ENCODE measurements at places on chromosomes 16 and 17.

DNA sequence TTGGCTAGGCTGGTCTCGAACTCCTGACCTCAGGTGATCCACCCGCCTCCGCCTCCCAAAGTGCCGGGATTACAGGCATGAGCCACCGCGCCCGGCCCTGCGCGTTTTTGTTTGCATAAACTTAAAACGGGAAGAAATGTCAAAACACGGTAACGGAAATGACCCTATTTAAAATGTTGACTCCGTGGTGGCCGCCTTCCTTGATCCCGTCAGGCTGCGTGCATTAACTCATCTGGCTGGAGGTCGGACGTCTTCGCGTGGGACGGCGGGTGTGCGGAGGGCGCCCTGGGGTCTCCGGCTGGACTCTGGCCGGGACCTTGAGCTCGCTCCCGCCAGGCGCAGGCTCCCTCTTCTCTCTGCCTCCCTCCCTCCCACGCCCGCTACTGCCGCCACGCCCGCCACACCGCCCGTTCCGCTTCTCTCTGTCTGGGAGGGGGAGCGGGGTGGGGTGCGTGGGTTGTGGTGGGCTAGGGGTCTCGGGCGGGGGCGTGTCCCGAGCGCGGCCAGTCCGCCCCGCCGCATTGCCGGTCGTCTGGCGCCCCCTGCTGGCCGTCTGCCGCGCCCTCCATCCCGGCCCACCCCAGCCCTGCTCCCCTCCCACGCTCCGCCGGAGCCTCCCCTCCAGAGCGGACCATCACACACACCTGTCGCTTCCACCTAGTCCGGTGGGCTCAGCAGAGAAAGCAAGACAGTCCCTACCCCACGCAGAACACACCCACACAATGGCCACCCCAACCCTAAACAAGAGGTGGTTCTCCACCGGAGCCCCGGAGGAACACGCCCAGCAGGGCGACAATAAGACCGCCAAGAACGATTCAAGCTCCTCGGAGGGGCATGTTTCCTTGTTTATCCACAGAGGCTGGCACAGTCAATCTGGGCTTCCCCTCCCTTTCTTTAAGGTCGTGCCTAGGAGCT is 1.2 kb upstream of the CCDC42 start:
- DNase-seq: peak; percentile 84

DNA sequence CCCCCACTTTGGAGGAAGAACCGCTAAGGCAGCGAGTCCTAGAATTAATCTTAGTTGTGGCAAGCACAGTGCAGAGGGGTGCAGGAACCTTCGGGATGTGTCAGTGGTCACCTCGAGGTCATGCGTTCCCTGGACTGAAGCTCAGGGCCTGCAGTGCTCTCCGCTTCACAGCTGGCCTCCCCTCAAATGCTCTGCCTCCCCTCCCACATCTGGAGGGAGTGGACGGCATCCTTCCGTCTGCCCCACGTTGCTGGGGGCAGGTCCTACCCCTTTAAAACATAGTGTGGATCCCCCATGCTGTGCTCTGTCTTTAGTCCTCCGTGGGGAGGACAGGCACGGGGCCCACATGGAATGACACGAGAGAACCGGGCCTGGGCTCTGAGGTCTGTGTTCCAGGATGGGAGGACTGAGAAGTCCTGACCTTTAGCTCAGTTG is 99.5 kb upstream of the CDC42EP4 start:
- DNase-seq: no peak

GRCh38 chr16:52677501-52677900 is 130.6 kb upstream of the TOX3 start:
- no peak for DNase-seq

DNA sequence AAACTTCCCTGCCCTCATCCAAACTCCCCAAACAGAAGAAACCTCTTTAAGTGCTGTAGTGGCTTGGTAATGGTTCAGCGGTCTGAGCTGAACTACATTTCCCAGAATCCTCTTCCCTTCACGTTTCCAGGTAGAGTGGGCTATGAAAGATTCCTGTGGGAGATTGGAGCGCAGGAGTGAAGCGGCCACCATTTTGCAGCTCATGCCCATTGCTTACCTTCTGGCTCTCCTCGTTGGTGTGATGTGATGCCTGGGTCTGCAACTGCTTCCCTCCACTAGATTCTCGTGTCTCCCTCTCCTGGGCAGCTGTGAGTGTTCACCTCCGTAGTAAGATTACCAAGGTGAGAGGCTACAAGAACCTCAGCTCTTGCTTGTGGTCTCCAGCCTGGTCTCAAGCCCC is 82.1 kb downstream of the GPR139 start:
- no peak for DNase-seq

DNA sequence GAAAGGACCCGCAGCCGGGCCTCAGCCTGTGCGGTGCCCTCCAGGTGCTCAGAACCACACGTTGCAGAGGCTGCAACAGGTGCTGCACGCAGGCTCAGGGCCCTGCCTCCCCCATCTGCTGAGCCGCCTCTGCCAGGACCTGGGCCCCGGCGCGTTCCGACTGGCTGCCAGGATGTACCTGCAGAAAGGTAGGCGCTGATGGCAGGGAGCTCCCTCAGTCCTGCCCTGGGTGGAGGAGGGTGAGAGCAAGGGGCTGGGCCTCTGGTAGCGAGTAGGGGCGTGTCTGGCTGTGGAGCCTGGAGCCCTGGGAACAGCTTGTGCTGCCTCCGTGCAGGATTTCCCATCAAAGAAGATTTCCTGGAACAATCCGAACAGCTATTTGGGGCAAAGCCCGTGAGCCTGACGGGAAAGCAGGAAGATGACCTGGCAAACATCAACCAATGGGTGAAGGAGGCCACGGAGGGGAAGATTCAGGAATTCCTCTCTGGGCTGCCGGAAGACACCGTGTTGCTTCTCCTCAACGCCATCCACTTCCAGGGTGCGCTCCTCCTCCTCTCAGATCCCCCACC is 4.4 kb downstream of the SERPINF2 start:
- no peak for DNase-seq

GRCh38 chr17:72967277-72967970 is 125.1 kb downstream of the SLC39A11 start:
- DNase-seq: no peak

- DNase-seq: no peak
These were observed 645 bp downstream of the NLGN2 start for GRCh38 chr17:7408252-7408727.

DNA sequence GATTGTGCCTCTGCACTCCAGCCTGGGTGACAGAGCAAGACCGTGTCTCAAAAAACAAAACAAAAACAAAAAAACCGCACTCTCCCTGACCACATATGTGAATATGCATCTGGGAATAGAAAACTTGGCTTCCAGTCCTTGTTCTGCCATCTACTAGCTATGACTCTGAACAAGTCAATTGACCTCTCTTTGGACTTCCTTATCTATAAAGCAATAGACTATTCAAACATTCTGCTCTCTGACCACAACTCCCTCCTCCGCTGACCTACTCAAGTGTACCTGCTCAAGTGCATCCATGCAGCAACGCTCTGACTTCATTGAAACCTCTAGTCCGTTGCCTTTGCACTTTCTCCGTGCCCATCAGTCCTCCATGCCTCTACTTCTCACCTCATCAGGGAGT is 52.6 kb upstream of the KDM6B start:
- DNase-seq: no peak

DNA sequence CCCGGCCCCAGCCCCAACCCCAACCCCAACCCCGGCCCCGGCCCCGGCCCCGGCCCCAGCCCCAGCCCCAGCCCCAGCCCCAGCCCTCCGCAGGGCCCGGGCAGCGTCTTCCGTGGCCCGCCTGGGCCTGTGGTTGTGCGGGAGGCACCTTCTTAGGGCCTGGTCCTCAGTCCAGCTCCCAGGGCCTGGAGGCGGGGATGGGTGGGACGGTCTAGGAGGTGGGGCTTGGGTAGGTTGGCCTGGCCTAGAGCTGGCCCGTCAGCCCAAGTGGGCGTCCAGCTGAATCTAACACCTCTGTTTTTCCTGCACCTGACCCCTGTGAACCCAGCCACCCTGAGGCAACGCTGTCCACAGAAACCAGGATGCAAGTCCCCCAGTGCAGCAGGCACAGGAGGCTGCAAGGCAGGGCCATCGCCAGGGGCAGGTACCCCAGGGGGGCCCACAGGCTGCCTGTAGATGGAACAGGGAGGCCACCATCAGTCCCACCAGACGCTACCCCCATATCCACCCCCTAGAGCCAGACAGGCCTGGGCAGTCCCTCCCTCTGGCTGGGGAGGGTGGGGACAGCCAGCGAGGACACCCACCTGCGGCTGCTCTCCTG is 8.8 kb downstream of the MSLN start:
- DNase-seq: no peak

DNA sequence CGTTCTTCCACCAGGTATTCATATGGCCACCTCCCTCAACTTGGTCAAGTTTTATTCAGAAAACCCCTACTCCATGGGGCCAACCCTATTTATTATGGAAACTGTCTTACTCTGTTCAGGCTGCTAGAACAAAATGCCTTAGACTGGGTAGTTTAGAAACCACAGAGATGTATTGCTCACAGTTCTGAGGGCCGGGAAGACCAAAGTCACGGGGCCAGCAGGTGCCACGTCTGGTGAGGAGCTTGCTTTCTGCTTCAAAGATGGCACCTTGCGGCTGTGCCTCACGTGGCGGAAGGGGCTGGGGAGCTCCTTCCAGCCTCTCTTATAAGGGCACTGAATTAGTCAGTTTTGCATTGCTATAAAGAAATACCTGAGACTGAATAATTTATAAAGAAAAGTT is 74.3 kb downstream of the AXIN2 start:
- DNase-seq: no peak

DNA sequence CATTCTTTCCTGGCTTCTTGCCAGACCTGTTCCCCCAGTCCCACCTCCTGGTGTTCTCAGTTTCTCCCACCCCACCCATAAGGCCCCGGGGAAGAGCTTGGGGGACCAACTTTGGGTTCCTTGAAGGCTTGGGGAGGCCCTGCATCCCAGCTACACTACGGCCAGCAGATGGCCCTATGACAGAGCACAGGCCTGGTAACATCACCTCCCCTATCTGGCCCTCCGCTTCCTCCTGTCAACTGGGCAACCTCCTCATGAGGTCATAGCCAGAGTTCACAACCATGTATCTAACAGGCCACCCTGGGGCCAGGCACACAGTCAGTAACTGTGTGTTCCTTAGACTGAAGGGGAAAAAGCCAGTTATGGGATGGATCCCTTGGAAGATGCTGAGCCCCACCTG is 31.4 kb downstream of the MYO15A start:
- peak; percentile 32 for DNase-seq

DNA sequence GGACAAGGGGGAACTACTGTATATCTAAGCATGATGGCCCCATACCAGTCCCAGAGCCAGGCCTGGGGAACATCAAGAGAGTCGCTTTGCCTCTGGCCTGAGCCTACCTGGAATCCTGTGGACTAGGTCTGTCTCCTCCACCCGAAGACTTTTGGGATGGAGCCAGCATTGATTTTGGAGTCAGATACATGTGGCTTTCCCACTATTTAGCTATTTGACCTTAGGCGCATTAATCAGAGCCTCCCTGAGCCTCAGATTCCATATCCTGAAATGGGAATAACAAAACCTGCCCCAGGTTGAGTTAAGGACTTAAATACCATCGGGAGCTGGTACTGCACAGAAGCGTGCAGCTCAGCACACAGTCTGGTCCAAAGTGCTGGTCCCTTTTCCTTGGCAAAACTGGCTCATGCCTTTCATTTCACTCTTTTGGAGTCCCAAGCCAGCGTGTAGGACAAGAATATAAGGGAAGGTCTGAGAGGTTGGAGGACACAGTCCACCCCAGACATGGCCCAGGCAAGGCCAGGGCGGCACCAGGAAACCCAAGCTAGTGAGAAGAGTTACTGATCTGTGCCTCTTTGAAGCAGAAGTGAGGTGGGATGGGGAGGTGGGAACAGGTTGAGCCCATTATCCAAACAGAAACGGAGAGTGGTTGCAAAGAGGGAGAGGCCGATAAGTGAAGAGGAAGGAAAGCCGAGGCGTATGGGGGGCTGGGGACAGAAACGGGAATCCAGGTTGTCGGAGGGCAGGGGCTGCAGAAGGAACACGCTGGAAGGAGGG is 986 bp downstream of the FA2H start:
- no peak for DNase-seq

DNA sequence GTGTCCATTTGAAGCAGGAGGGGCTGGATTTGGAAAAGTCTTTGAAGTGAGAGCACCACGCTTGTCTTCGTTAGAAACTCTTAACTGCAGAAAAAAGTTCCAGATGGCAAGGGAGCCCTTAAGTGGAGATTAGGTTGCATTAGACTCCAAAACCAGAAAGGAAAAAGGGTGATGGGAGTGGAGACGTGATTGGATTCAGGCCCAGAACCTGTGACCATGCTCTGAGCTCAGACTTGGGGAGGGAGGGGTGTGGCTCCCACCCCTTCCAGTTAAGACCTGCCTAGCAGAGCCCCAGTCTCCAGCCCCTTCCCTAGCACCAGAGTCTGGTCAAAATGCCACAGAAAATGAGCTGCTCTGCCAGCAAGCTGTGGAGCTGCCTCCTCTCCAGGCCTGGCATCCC is 6.4 kb upstream of the LGALS9 start:
- DNase-seq: no peak

- no peak for DNase-seq
These were observed 292.6 kb upstream of the CDH11 start for GRCh38 chr16:65414284-65414984.

GRCh38 chr17:47896672-47897490 is 845 bp downstream of the SP2 start:
- no peak for DNase-seq

DNA sequence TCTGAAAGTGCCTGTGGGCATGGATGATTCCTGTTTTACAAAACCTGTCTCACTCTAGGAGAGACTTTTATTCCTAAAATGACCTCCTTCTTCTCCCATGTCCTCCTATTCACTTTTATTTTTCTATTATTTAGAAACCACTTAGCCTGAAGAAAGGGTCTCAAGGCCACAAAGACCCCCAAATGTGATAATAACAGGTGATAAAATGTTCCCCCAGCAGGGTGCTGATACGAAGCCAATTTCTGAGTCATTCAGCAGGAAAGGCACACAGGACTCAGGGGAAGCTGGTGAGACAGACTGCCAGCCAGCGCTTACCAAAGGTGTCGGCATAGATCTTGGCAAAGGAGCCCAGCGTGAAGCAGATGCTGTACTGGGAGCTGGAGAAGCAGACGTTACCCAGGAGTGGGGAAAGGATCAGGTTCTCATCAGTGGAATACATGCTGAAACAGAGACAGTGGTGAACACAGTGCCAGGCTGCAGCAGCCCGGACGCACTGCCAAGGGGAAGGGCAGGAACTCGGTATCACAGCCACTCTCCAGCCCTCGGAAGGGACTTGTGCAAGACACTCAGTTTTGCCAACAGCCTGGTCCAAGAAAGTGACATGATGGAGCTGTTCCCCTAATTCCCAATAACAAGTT is 24.6 kb downstream of the HIGD1B start:
- no peak for DNase-seq
